ENCODE measurements at places on chromosomes 16 and 17.

- DNase-seq: no peak
Observed at GRCh38 chr17:35073183-35073790, 9.8 kb upstream of the RFFL start.

DNA sequence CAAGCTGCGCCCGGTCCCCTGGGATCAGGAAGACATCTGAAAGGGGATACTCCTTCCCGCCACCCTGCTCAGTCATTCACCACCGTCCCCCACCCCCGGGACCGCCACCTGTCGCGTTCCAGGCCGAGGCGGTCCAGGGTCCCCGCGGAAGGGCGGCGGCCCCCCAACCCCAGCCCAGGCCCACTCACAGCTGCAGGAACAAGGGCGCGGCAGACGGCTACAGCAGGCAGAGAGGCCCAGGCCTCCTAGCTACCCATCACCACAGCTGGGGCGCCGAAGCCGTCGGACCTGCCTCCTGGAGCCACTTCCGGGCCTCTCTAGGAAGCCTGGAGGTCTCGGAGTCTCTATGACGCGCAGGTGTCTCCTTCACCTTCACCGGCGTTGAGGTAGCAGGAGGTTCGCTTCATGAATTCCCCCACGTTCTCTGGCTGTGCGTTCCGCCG is at the start of gene SDR42E1:
Gene SDR42E1, minus strand, starts transcription at position 272 of the 443 bp plus-strand sequence. CDS start 10,612 bp downstream, outside the sequence.
- no peak for DNase-seq

DNA sequence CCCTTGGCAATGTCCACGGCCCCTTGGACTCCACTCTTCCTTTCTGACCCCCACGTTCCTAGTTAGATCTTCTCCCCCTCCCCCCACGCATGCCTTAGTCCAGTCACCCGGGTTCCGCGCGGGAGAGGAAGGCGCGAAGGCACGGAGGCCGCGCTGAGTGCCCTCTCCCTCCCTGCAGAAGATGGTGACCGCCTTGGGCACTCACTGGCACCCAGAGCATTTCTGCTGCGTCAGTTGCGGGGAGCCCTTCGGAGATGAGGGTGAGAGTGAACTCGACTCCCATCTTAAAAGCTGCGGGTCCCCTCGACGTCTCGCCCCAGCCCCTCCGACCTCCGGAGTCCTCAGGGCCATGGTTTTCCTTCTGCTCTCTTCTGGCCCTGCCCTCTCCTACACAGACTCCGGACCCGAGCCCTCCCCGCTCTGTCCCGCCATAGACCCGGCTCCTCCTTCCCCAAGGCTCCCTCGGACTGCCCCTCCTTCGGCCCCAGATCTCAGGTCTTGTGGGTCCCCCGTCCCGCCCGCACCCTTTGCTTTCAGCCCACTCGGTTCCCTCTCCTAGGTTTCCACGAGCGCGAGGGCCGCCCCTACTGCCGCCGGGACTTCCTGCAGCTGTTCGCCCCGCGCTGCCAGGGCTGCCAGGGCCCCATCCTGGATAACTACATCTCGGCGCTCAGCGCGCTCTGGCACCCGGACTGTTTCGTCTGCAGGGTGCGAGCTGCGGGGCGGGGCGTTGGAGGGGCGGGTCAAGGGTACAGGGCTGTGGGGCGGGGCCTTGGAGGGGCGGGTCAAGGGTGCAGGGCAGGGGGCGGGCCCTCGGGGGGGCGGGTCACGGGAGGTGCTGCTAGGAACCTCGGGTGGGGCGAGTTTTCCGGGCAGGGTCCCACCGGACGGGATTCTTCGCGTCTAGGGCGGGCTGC is 4.6 kb downstream of the TGFB1I1 start:
- no peak for DNase-seq

DNA sequence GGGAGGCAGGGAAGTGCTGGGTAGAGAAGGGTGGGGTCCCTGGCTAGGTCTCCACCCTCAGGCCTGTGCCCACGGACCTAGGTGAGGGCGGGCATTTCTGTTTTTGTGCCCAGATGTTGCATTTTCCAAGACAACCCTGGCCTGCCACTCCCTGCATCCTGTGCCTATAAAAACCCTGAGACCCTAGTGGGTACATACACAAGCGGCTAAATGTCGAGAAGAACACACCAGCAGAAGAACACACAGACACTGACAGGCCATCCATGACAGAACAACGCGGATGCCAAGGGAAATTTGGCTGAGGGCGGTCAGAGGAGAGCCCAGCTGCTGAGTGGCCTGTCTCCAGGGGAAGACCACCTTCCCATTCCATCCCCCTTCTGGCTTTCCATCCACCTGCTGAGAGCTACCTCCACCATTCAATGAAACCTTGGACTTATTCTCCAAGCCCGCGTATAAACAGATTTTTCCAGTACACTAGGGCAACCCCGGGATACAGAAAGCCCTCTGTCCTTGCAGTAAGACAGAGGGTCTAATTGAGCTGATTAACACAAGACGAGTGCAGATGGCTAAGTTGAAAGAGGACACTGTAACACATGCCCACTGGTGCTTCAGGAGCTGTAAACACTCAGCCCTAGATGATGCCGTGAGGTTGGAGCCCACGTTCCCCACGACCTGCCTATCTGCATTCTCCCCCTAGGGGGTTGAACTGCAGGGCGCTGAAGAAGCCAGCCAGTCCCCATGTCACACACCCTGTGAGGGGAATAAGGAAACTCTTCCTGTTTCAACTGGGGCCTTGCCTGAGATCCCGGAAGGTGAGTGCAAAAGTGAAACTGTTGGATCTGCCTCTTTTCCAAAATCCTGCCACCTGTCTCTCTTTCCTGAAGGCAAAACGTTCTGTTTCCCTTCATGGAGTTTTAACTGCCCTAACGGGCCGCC is 147.2 kb upstream of the COX10 start:
- no peak for DNase-seq

DNA sequence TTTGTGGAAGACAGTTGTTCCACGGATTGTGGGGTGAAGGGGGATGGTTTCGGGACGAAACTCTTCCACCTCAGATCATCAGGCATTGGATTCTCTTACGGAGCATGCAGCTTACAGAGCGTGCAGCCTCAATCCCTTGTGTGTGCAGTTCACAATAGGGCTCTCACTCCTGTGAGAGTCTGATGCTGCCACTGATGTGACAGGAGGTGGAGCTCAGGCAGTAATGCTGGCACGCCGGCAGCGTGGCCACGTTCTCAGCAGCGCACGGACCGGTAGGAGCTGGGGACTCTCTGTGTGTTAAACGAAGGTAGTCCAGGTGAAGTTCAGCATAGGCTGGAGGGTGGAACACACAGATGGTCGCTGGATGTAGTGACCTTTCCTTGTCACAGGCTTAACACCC is 37.8 kb downstream of the SEC14L1 start:
- no peak for DNase-seq

GRCh38 chr16:54505549-54506213 is 219.1 kb upstream of the IRX3 start:
- DNase-seq: no peak

DNA sequence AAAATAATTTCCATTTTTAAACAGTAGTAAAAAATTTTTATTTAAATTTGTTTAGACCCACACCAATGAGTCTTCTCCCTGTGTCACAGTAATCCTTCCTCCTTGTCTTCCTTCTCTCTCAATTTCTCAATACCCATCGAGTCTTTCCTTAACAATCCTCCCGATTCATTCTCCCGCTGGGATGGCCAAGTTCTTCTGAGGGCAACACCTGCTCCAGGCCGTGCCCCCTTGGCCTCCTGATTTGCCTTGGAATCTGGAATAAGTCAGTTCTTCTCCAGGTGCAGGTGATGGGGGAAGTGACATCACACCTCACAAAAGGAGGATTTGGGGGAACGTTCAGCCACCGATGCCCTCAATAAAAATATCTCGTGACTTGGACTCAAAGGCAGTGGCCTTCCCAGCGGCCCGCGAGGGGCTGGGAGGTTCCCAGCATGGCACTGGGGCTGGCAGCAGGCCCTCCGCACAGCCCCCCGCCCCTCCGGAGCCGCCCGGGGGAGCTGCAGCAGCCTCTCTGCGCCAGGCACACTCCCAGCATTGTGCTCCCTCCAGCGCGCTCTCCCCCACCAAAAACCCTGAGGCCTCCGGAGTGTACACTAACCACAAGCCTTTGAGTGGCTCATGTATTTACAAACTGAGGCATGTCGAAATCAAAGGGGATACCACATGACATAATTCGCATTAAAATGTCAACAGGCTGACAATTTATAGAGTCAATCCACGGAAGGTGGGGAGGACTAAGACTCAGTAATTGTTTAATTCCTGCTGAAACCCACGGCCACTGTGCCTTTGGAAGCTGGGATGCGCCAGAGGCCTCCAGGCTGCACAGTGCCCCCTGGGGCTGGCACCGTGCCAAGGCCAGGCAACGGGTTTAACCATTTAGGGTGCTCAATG is 120.5 kb downstream of the ZFHX3 start:
- DNase-seq: no peak

- DNase-seq: no peak
Observed at GRCh38 chr16:10172848-10173655, 9.2 kb downstream of the GRIN2A start.

DNA sequence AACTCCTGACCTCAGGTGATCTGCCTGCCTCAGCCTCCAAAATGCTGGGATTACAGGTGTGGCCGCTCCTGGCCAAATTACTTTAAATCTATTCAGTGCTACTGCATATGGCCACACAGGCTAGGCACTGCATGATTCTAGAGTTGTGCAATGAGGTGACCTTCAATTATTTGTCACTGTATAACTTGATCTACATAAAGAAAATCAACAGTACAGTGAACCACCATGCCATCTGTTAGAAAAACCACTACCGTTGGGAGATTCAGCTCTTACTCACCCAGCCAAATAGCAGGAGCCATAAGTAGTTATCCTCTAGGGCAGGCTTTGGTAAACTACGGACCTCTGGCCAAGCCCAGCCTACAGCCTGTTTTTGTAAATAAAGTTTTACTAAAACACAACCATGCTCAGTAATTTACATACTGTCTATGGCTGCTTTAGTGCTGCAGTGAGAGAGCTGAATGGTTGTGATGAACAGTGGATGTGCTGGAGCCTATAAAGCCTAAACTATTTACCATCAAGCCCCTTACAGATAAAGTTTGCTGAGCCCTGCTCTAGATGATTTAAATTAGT is 40.7 kb upstream of the TANC2 start:
- no peak for DNase-seq

GRCh38 chr16:71758293-71758760 is 33.8 kb upstream of the PHLPP2 start:
- no peak for DNase-seq

- no peak for DNase-seq
Observed at GRCh38 chr16:67166598-67167168, 2.1 kb downstream of the HSF4 start.
